ENCODE measurements at places on chromosomes 2 and 18. TPM values are rescaled to one million over a fixed set of nuclear protein-coding genes. Genes with fewer than 3 reads are reported as not detected.

Gene FRZB
- 0.49 TPM for total RNA-seq

Gene KCNIP3
- not detected for total RNA-seq

Gene TMEM182
- 6.7 TPM for total RNA-seq

Gene PAX3
- 116 TPM for total RNA-seq

Gene NT5C1B
- total RNA-seq, result not detected

Gene GYPC
- total RNA-seq, result 26.1 TPM

DNA sequence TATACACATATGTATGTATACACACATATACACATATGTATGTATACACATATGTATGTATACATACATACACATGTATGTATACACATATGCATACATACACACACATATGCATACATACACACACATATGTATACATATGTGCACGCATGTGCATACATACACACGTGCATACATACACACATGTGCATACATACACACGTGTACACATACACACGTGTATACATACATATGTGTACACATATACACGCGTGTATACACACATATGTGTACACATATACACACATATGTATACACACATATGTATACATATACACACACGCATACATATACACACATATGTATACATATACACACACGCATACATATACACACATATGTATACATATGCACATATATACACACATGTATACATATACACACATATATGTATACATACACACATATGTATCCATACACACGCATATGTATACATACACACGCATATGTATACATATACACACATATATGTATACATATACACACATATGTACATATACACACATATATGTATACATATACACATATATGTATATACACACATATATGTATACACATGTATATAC, 21.5 kb downstream of the NABP1 start:
- DNase-seq, result no peak

DNA sequence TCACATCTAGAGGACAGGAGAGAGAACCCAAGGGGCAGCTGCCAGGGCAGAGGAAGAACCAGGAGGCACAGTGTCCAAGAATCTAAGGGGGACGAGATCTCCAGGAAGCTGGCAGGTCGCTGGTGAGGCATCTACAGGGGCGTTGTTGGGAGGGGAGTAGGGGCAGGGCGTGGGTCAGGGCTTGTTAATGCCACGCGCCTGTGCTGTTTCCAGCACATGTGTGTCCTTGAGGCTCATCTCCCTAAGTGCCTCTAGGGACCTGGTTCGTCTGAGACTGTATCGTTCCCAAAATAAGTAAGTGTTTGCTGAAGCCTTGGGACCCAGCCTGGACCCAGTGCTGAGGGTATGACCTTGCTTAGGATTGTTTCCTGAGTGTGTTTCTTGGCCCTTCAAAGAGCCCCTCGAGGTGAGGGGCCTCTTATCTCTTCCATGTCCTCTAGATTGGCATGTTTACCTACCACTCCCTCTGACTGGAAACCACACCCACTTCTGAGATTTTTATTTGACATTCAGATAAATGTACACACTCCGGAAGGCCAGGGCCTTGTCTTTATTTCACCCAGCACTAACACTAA, 22.2 kb downstream of the HK2 start:
- no peak for DNase-seq

DNA sequence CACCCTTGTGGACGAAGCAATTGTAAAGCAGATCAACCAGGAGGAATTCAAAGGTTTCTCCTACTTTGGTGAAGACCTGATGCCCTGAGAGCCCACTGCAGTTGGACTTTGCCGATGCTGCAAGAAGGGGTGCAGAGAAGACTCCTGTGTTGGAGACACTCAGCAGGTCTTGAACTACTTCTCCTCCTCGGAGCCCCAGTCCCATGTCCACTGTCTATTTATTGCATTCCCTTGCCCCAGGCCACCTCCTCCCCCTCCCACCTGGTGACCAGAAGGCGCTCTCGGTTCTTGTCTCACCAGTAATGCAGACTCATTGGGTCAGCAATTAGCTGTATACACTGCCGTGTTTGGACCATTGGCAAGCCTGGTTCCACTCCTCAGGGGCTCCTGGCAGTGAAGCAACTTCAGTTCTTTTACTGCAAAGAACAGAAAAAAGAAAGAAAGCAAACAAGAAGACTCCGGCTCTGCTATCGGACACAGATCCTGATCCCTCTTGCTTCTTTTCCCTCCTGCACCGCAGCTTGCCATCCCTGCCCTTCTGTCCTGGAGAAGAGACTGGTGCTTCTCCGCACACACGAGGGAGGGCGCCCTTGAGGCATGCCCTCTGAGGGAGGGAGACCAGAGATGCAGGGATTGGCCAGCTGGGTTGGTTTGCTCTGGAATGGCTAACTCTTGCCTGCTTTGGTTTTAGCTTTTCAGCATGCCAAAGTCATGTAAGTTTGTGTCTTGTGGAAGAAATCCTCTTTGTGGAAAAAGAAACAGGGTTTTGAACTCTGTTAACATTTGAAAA, 112.2 kb upstream of the EPAS1 start:
- peak; percentile 22 for DNase-seq

GRCh38 chr2:105365206-105365605, 27.9 kb downstream of the C2orf49 start:
- DNase-seq, result no peak

DNA sequence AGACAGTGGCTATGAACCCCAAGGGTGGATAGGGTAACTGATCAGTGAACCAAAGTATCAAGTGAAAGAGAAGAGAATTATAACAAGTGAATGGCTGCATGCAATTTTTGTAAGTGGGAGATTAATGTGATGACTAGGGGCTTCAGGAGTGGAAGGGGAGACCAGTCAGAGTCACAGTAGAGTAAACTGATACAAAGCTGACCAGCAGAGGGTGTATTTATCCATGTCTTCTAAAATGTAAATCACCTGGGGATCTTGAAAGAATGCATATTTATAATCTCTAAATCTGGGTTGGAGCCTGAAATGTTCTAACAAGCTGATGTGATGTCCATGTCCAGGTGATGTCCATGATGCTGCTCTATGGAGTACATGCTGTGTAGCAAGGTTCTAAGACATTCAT, 1351.3 kb upstream of the CHAC2 start:
- peak; percentile 29 for DNase-seq

- DNase-seq, result no peak
Observed at GRCh38 chr2:98334439-98335078, 11.7 kb upstream of the CNGA3 start.

DNA sequence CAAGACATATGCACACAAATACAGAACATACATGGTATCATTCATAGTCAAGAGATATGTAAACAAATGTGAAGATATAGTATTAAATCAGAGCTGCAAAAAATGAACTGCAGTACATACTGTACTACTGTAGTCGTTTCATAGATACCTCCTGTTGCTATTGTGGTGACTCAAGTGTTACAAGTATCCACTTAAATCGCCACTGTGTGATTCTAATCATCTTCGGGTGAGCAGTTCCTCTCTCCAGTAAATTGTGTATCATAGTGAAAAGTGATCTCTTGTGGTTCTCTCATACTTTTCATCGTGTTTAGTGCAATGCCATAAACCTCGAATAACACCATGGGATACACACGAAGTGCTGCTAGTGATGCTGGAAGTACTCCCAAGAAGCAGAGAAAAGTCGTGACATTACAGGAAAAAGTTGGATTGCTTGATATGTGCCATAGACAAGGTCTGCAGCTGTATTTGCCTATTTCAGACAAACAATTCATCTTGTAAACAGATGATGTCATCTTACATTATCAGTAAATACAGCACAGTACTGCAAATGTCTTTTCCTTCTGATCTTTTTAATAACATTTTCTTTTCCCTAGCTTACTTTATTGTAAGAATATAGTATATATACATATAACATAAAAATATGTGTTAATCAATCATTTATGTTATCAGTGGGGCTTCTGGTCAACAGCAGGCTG, 222.2 kb downstream of the BCL11A start:
- peak; percentile 13 for DNase-seq

DNA sequence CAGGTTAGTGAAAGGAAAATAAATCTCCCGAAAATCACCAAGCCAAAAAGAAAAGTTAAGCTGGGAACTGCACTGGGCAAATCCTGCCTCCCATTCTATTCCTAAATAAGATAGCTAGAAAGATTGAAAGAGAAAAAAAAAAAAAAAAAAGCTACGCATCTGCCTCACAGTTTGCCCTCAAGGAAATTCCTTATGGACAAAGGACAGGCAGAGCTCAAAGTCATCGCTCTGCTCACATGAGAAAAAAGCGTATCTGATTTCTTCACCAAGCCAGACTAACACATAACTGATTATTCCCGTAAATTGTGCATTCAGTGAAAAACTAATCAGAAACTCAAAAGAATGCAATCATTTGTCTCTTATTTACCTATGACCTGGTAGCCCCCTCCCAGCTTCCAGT, 50.0 kb downstream of the PUM2 start:
- no peak for DNase-seq

GRCh38 chr2:111053266-111053665, 67.4 kb upstream of the BCL2L11 start:
- no peak for DNase-seq

GRCh38 chr2:7595206-7595605, 678.0 kb downstream of the RNF144A start:
- peak; percentile 9 for DNase-seq

DNA sequence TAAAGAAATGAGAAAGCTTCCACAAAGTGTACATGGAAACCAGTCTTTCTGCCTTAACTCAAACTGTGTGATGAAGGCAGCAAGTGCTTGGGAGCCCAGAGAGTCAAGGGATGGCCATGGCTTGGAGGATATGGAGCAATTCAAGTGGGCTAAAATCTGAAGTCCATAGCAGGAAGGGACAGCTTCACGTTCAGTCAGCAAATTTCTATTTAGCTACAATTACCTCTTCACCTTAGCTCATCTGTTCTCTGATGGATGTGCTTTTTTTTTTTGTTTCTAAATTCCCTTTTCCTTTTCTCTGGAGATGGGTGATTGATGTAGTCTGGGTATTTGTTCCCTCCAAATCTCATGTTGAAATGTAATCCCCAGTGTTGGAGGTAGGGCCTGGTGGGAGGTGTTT, 4.9 kb upstream of the IL1A start:
- DNase-seq, result no peak

- no peak for DNase-seq
Observed at GRCh38 chr2:6973895-6974545, 56.8 kb downstream of the RNF144A start.

DNA sequence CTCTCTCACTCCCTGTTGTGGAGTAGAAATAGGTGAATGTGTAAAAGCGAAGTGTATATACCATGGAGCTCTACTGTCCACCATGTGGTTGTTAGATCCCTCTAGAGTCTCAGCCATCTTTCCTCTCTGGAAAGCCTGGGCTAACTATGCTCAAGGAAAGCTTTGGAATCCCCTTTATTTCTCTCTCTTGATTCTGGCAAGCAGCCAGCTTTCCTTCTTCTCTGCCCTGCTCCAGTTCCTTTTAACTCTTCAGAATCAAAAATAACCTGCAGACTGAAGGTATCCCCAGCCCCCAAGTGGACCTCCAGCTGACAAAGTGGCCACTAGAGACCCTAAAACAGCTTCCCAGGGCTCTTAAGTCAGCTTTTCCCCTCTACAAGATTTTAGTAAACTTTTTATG, 381.9 kb downstream of the PLCL1 start:
- DNase-seq, result no peak

- DNase-seq, result no peak
Observed at GRCh38 chr2:95347681-95348608, 50.8 kb downstream of the KCNIP3 start.

DNA sequence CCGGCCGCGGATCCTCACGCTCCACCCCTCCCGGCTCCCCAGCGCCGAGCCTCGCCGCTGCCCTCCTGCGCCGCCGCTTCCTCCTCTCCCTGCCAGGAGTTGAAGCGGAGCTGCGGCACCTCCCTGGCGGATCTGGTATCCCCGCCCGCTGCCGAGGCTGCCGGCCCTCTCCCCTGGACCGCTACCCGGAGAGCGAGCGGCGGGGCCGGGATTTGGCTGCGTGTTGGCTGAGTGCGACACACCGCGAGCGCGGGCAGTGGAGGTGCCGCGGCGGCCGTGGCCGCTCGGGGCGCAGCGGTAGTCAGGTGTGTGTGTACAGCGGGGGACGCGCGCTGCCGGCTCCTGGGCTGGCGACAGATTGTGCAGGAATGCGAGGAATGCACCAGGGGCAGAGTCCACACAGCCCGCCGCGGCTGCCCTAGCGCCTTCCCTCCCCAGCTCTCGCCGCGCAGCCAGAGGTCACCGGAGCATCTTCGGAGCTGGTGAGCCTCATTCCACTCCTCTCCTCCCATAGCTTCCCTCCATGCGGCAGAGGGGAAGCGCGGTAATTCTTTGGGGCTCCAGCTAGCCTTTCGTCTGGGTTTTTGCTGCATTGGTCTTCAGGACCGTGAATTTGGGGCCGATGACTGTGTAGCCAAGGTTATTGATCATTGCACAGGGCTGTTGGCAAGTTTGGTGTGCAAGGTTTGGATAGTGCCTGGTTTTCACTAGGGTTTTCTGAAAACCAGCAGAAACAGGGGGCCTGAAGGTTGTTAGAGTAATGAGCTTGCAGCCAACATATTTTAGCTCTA, 1.3 kb downstream of the PKP4 start:
- DNase-seq, result peak; percentile 79

GRCh38 chr18:57854726-57855125, 51.6 kb upstream of the ATP8B1 start:
- DNase-seq, result no peak

GRCh38 chr18:44393406-44393805, 287.3 kb upstream of the SETBP1 start:
- DNase-seq, result no peak

All from SJCRH30 (cell line).